ENCODE measurements at places on chromosomes 2 and 18.

- no peak for DNase-seq
Measured at GRCh38 chr2:12304564-12305171, 412.1 kb upstream of the TRIB2 start.

DNA sequence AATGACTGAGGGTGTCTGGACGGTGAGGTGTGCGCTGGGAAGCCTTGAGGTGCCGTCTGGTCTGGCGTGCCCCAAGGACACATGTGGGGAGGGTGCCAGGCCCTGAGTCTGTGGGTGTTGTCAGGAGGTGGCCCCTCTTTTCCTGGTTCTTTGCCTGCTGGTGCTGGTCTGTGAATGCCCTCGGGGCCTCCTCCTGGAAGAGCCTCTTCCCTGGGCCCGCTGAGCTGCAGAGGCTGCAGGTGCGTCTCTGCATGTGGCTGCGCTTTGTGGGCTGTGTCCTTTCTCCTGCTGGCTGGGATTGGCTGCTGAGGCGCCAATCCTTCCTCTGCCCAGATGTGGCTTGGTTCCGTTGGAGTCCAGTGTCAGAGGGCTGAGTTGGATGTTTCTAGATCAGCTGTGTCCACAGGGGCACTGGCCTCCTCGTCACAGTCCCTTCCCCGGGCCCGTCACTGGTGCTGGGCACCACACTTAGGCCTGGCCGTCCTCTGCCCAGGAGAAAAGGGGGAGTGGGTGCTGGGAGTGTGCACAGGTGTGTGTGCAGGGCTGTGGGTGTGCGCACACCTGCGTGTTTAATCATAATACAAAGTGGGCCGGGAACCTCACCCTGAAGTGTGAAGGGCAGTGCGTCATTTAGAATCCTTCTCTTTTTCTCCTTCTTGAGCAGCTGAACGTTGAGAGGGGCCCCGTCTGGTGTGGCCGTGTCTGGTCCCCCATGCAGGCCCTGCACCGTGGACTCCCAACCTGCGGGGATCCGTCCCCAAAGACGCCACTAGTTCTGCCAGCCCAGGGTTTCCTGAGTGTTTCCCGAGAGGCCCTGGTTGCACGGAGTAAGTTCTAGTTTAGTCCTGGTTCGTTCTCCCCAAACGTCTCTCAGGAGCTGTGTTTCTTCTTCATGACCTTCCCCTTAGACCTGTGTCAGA lies 35.5 kb downstream of the RTP5 start:
- no peak for DNase-seq

- DNase-seq = no peak
Measured at GRCh38 chr2:96528006-96528699, 8.4 kb upstream of the ARID5A start.

DNA sequence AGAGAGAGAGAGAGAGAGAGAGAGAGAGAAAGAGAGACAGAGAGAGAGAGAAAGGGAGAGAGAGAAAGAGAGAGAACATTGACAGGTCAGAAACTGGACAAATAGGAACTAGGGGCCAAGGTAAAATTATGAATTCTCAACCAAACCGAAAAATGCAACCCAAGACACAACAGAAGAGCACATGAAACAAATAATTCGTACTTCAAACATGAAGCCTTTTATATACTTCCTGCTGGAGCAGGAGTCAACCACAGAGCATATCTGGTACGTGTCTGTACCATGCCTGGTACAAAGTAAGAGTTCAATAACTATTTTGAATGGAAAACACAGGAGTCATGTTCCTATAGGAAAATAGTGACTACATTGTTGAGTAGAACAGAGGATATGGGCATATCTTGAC lies 6.5 kb upstream of the VPS54 start:
- DNase-seq = no peak

DNA sequence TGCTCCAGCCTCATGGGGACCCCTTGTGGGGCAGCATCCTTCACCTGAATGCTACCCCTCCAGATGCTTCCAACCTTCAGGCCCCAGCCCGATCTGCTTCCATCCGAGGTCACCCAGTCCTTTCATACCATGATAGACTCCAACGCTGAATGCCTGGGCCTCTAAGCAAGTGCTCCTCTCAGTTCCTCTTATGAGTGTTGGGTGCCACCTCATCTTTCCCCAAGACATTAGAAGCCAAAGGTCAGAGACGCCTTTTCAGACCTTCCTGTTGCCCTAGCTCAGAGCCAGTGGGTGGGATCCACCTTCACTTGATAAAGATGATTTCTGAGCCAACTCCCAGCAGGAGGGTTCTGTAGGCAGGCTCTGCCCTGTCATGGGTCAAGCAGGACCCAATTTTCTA lies 174.5 kb upstream of the MGAT5 start:
- DNase-seq = no peak

DNA sequence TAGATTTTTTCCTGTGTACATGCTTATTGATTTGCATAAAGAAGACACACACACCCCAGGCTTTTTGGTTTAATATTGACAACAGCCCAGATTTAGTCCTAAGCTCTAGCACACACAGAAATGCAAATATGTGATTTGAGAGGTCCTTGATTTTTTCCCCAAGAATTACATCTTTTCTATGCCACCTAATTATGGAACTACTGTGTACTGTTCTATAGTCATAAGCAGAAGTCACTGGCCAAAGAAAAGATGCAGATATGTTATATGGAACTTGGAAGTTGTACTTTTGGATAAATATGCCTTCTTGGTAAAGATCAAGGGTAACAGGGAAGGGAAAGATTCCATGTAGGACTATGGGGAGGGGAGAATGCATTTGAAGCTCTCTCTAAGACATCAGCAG lies 105.6 kb downstream of the SETBP1 start:
- no peak for DNase-seq

DNA sequence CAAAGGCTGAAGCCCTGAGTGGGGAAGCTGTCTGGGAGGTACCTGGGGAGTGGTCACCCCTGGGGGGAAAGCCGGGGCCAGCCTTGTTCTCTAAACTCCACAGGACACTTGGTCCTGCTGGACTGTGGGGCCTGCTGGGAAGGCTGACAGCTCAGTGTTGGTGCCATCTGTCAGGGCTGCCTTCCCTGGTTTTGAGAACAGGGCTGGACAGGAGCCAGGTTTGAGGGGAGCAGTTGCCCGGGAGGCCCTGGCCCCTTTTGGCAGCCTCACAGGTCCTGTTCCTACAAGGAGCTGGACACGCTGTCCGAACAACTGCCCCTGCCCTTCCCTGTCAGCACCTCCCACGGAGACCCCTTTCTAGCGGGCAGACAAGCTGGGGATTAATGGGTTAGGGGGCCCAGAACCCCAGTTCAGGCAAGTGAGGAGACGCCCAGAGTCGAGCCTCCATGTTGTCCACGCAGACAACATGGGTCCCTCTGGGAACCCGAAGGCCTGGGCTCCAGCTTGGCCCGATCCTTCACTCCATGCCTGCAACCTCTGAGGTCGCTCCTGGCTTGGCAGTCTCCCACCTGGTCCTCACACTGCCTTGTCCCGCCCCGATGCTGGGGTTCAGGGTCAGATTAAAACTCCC lies 40.8 kb downstream of the ATOH8 start:
- DNase-seq = no peak

- no peak for DNase-seq
Measured at GRCh38 chr2:168165397-168165796, 82.0 kb downstream of the STK39 start.

DNA sequence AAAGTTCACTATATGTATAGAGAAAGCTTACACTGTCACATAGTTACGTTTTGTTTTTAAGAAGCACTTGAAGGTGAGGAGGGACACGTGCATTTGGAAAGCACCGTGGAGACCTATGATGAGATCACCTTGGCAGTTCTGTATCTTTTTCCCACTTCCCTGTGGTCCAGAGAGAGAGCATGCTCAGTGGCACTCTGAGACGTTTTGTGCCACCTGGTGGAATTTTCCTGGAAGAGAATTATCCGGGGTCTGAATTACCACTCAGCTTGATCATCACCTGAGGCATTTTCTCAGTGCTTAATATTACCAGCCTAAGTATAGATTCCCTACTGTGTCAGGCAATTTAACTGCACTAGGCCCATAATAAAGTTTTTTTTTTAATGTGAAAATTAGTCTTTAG lies 469.4 kb upstream of the SMIM21 start:
- no peak for DNase-seq

- no peak for DNase-seq
Measured at GRCh38 chr2:218733171-218734021, 22.8 kb downstream of the TTLL4 start.

DNA sequence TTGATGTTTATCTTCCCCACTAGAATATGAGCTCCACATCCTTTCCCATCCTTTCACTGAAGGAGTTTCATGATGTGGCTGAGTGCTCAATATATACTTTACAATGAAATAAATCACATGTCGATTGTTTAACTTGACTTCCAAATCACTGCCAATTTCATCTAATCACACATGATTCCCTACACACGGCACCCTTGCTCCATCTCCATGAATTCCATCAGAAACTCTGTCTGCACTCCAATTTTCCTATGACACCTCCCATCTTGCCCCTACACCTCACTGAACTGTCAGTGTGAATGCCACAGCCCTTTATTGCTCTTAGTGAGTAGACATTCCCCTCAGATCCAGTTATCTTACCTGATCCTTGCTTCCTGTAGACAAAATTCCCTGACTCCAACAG lies 366.0 kb downstream of the CMPK2 start:
- DNase-seq = no peak

DNA sequence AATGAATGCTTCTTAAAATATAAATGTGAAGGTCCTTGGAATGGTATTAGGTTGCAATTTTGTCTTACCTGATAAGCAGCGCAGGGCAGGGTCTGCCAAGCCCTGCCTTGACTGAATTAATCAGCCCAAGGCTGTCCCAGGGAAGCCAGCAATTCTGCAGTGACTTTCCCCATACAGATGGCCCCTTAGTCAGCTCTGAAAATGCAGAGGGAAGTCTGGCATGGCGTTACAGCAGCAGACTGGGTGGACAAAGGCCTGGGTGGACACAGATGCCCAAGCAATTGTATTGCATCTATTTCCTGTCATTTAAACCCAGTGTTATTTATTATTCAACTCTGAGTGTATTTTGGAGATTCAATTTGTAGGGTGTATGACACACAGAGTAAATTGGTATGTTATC lies 56.6 kb upstream of the NOL4 start:
- no peak for DNase-seq

- DNase-seq = no peak
Measured at GRCh38 chr18:58861861-58862301, 2.8 kb upstream of the ZNF532 start.

- no peak for DNase-seq
Measured at GRCh38 chr2:178891265-178891958, 84.2 kb upstream of the TTN start.

DNA sequence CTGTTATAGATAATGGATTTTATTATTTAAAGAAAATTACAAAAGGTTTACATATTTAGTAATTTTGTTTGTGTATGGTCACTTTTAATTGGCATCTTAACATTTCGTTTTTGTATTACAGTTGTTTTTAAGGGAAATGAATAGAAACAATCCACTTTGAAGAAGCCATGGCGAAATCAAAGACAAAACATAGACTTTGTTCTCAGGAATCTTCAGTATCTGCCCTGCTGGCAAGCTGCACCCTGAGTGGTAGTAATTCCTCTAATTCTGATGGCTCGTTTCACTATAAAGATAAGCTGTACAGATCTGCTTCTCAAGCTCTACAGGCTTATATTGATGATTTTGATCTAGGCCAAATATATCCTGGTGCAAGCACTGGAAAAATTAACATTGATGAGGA lies 2.7 kb downstream of the C18orf54 start:
- no peak for DNase-seq

DNA sequence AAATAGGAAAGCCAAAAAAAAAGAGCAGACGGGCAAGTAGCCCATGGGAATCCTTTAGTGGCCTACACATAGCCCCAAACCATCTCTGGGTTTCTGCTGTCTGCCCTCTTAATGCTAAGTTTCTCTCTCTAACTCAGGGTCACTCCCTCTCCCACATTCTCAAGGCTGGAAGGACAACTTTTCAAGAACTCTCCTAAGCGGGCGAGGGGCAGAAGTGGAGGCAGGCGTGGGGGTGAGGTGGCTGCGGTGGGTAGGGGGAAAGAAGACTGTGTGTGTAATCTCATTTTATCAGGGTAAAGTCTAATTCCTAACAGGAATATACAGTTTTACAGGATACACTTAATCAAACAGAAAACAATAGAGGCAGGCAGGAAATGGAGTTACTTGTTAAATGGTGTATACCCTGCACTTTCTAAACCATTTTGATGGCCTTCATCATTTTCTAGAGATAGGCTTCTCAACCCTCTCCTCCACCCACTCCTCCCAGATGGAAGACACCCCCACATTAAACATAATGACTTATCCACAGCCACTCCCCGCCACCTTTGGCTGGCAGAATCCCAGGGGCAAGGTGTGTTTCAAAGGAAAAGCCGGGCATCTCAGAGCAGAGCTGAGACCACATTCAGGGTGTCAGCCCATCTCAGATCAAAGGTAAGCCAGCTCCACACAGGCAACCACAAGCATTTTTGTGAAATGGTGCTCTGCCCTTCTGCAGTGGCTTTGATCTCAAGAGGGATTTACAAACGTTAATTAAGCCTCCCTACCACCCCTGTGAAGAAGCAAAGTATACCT lies 6.8 kb downstream of the SMAD7 start:
- DNase-seq = no peak

GRCh38 chr2:68203587-68203986 lies 45.9 kb downstream of the PNO1 start:
- no peak for DNase-seq

DNA sequence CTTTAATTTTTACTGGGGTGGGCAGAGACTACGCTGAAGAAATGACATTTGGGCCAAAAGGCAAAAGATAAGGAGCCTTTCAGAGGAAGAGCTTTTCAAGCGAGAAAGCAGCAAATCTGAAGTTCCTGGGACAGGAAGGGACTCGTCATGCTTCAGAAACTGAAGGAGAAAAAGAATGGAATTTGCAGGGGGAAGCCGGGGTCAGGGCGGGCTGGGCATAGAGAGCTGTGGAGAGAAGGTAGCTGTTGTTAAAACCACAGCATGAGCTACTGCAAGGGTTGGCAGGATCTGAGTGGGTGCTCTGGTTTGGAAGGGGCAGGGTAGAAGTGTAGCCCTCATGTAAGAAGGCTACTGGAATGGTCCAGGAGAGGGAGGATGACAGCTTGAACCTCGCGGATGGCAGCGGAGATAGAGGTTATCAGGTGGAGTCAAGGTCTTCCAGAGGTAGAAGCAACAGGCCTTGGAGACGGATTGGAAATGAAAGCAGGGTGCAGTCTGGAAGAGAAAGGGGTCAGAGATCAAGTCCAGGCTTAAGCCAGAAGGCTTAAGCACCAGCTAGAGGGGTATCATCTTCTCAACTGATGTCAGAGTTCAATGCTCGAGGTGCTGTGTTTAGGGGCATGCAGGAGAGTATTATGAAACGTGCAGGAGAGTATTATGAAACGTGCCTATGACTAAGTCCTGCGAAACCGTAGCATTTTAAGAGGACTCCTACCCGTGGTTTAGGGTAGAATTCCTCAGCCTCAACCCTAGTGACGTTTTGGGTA lies 18.9 kb downstream of the ATP8B1 start:
- DNase-seq = no peak

DNA sequence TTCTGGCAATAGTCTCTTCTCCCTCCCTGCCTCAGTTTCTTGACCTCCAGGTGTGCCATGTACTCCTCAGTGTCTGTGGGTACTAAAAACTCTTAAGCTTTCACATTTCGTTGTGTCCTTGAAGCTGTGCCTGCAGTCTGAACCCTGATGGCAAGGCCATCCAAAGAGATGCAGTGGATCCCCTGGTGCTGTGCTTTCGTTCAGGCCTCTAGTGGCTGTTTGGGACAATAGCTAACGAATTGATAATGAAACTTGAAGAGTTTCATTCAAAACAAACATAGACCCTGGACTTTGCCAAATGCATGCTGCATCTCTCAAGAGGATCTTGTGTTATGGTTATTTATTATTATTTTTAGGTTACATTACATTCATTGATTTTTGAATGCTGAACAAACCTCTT lies 523.1 kb upstream of the FSIP2 start:
- DNase-seq = no peak

Measured in SHP77 treated with DMSO at 0.1 percent for 48 hours (cell line).